ENCODE measurements at places on chromosomes 2 and 18.
A peak's percentile ranks its signal among the peaks of the same experiment; 100 is the strongest.

DNA sequence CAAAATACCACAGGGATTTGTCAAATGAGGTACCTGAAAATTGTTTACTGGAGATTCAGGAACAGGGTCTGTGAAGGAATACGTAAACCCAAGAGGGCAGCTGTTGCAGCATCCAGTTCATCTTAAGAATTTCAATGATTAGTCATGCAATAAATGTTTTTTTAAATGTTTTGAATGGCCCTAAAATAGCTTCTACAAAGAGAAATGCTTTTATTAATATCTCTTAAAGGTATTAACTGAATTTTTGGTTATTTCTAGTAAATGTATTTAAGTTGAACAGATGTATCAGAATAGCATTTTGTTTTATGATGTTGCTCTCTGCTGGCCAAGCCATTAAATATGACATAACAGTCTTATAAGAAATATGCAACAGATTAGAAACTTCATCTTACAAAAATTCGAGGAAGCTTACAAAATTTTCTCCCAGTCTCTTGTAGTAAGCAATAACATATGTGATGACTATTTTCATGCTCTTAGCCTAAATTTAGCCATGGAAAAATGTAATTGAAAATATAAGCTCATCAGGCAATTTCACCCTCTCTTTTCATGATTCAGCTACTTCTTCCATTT, 863.9 kb downstream of the SUCLG1 start:
- DNase-seq: no peak

DNA sequence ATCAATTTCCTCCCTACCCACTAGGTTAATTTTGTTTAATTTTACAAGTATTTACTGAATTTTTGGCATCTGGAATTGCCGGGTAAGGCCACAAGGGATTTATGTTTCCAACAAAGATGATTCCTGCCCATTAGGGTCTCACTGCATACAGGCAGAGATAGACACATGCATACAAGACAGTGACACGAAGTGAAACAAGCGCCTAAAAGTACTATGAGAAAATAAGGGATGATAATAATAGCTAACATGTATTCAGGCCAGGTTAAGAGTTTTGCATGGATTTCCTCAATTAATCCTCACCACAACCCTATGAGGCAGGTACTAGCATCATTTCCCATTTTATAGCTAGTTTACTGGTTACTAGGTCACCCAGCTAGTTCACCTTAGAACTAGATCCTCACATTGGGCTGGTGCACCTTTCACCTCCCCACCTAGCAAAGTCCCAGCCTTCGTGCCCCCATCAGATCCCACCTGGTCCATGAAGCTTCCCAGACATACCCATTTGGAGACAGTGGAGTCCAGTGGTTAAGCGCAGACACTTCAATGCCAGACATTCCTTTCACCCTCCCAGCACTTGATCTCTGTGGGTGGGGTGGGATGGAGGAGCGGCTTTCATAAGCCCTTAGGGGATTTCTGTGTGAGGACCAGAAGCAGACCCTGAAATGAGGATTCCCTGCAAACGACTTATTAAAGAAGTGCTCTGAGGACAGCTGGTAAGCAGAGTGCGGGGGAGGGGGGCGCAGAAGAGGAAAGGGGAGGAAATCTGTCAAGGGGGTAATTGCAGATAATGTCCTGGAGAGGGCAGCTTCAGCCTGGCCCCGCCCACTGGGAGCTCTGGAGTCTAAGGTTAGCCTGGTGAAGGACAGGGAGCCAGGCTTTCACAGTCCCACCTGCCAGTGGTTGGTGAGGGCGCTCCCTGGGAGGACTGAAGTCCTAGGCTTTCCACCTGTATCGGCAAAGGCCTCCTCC, 5.8 kb upstream of the DGUOK start:
- DNase-seq: peak; percentile 95

- DNase-seq: no peak
These were observed 211.1 kb downstream of the LRATD1 start for GRCh38 chr2:14843507-14844204.

DNA sequence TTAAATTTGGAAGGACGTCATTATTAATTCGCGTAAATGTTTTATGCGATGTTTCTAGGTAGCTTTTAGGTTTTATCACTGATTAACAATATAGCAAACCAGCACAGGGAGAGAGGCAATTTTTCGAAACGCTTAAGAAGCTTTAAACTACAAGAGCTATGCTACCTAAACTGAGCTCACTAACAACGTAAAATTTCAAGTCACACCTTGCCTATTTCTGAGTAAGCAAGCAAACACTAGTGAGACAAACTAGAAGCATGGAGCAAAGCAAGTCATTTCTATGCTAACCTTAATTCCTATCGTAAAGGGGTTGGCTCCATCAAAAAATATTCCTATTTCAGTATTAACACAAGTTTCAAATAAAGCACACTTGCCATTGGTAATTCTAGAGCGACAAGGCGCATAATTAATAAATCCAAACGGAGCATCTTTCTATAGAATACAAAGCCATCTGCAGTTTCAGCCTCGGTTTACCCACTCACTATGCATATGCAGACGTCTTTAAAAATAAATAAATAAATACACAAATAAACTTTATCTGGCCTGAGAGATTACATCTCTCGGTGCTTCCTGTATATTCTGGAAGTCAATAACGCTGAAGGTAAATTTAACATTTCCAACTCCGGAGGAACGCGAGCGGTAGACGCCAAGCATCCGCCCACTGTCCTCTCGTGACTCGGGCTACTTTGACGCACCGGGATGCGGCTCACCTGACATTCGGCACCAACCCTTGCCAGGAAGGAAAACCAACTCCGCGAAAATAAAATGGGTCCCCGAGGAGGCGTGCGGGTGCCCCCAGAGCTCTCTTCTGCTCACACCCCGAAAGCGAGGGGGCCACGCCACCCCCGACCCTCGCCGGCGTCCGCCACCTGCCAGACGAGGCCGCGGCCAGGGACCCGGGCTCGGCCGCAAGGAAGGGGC, 947 bp downstream of the ITSN2 start:
- DNase-seq: peak; percentile 42

DNA sequence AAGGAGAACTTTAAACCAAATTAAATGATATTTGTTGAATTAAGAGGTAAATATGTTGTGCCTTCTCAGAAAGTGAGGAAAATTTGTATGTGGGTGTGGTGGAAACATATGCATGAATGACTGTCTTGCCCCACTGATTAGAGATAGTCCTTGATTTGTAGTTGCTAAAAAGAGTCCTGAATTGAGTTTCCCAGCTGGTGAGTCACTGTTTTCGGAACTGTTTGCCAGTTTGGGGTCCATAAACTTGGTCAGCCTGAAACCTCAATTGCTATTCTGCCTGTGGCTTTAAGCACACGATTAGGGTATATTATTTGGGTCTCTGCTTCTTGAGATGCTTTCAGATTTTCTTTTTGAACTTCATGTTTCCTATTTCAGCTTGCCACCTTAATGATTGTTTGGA, 53.3 kb downstream of the PIKFYVE start:
- no peak for DNase-seq

GRCh38 chr2:18519914-18520450, 40.5 kb downstream of the RDH14 start:
- DNase-seq: peak; percentile 32

GRCh38 chr2:142681952-142682351, 195.5 kb upstream of the KYNU start:
- no peak for DNase-seq

GRCh38 chr2:200369886-200370285, 63.4 kb downstream of the SPATS2L start:
- DNase-seq: no peak

DNA sequence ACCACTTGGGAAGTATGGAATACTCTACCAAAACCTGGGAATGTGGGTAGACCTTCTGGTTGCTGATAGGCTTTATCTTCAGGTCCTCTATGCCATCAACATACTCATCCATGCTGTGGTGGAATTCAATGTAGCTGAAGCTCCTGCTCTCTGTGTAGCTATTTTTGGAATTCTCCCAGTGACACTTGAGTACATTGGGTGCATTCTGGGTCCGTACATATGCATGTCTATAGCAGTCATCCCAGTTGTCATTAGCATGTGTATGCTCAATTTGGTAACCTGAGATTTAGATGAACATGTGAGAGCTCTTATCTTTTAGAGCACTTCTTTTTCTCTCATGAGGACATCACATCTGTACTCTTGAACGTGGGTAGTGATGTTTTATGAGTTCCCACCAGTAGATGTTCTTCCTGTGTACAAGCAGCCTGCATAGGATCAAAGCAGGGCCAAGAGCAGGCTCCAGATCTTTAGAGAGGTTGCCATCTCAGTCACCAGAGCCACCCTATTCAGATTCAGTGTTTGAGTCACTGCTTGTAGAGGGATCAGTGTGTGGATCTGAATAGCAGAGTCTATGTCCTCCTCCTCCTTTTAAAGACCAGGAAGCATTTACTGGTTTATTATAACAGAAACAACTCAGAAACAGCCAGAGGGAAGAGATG, 65.9 kb downstream of the MGAT5 start:
- DNase-seq: no peak

DNA sequence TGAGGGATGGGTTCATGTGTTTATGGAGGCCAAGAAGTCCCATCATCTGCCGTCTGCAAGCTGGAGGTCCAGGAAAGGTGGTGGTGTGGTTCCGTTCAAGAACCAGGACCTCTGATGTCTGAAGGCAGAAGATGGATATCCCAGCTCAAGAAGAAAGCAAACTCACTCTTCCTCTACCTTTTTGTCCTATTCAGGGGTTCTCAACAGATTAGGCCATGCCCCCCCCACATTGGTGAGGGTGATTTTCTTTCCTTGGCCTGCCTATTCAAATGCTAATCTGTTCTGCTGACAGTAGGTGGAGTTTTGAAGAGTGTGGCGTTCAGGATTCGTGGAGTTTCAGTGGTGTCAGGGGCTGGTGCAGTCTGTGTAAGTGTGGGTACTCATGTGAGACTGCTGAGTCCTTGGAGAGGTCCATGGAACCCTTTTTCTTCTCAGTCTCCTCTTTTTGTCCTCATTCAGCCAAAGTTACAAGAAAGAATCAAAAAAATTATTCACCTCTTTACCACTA, 5.9 kb downstream of the MSL3B start:
- DNase-seq: no peak

GRCh38 chr2:226478109-226478809, 321.4 kb downstream of the IRS1 start:
- DNase-seq: no peak

- peak; percentile 56 for DNase-seq
These were observed 6.6 kb downstream of the RPS7 start for GRCh38 chr2:3581367-3582262.

GRCh38 chr2:138730497-138731030, 49.6 kb downstream of the NXPH2 start:
- DNase-seq: no peak

DNA sequence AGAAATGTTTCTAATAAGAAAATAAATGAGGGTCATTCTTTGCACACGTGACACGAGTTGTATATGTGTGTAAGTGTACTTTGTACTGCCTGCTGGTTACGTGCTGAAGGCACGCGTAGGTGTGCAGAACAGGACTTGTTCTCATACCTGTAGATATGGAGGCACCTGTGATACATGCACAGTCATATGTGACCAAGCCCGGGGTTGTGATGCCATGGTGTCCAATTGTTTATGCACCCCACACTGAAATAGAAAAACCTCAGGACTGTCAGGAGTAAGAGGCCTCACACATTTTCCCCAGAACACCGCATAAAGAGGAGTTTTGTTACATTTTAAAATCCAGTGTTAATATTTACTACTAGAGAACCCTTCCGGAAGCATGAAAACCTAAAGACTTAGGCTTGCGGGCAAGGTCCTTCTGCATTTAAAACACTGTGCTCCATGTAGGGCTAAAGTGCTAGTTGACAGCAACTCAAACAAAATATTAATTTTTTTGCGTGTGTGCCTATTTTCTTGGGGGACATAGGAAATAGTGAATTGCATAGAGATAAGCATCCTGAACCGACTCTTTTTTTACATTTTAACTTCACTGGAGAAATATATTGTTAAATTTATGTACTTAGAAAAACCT, 9.3 kb downstream of the TSHZ1 start:
- DNase-seq: no peak
